Activated CD4-positive, alpha-beta T cell treated with anti-CD3 and anti-CD28 coated beads, Interleukin-2, amount 50 U/mL, for 4 hours (primary cell): ENCODE measurements at places on chromosomes 1 and 21.

GRCh38 chr1:168960595-168960994 lies 145.9 kb upstream of the ATP1B1 start:
- DNase-seq = no peak

DNA sequence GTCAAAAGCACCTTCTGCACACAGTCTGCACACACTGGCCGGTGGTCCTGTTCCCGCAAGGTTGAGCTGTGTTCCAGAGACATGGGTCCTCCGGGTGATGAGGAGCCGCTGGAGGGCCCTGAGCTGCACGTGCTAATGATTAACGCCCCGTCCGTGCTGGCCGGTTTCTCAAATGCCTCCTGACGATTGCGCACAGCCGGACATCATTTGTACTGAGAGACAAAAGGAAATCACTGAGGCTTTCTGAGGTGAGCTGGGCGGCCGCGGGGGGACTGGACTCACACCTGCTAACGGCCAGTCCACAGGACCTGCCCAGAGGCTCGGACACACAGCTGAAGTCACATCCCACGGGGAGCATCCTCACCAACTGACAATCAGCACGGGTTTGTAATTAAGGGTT lies 29.2 kb downstream of the POFUT2 start:
- DNase-seq = no peak

DNA sequence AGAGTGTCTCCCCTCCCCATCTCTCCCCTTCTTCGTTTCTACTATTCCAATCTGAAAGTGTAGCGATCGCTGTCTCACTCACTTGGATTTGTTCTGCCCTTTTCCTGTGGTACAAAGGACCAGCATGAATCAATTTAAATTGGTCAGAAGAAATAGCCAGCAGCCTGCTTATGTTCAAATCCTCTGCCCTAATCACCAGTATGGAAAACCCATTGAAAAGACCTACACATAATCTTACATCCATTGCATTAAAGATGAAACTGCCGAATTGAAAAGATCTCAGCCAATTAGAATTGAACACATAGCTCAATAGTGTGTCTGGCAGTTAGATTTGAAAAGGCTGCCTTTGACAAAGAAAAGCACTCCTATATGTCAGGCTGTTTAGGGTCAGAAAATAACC lies 122.6 kb downstream of the TNNI3K start:
- DNase-seq = no peak

DNA sequence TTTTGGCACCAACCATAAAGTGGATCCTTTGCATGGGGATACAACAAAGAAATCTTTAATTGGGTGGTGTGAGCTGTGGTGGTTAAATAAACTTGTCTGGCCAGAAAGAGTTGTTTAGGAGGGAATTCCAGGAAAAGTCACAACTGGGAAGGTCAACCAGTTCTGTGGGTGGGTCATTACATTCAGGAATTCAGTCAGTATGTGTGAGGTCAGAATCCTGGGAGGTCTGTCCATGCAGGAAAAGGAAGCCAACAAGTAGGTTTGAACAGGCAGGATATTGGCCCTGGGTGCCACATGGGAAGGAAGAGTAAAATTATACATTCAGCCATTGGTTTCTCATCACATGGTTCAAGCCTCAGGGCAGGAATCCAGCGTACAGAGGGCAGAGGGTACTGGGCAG lies 162.3 kb upstream of the ADAMTS5 start:
- no peak for DNase-seq

DNA sequence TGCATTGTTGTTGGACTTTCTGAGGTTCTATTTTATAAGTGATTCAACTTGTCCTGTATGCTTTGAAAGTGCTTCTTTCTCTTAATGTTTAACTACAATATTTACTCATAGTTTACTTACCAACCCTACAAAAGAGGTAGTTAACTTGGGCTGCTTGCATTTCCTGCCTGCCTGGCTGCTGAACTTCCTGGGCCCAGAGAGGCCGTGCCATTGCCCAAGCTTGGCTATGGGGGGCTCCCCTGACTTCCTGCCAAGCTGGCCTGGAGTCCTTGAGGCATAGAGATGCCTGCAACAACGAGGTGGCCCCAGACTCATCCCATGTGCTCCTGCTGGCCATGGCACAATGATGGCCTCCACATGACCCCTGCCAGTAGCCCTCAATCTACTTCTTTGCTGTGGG lies 361.6 kb upstream of the PLD5 start:
- DNase-seq = no peak

DNA sequence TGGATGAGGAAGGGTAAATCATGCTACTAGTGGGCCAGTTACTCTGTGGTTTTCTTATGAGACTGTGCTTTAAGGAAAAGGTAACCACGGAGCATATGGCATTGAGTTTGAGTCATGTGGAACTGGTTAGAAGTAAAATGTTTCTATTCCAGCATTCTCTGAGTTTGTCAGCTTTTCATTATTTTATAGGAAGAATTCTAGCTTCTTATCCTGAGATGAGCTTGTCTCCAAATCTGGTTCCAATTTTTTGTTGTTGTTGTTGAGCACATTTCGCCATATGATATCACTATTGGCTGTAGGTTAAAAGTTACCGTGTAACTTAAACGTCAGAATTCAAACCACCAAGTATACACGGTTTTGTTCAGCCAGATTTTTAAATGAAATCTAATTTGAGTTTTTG lies 69.9 kb downstream of the ATF6 start:
- no peak for DNase-seq

DNA sequence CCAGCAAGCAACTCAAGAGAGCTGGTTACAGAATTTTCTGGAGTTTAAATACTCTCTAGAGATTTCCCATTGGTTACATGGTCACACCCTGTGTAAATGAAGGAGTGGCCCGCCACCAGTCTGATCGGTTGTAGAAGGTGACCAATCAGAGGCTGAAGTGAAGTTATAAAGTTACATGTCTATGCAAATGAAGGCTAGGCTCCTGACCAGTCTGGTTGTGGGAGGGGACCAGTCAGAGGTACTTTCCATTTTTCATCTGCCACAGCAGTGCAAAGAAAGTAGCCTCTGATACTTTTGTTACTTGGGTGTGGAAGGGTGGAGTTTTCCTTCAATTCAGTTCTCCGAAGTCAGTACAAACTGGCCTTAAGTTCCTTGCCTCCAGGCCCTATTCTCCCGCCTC lies 273.7 kb downstream of the BARHL2 start:
- no peak for DNase-seq
